Spleen (tissue), 13 donors: ENCODE measurements at places on chromosomes 7 and 10. TPM values are rescaled to one million over a fixed set of nuclear protein-coding genes. Genes with fewer than 3 reads are reported as not detected.

The EN2 gene
- 0.04 TPM for polyA plus RNA-seq

The SPDYE6 gene
- polyA plus RNA-seq, result not detected

The ZMIZ1 gene
- polyA plus RNA-seq, result 11.8 TPM

The NEUROD6 gene
- not detected for polyA plus RNA-seq

The LEP gene
- polyA plus RNA-seq, result 0.13 TPM

The EPDR1 gene
- polyA plus RNA-seq, result 2.3 TPM

The SPDYE1 gene
- polyA plus RNA-seq, result not detected

The ITGA8 gene
- 1.7 TPM for polyA plus RNA-seq

The NSUN6 gene
- polyA plus RNA-seq, result 10.9 TPM

The ASAH2 gene
- 0.06 TPM for polyA plus RNA-seq

The TRIL gene
- polyA plus RNA-seq, result 0.96 TPM

The SPDYE8 gene
- not detected for polyA plus RNA-seq

The PPP1R17 gene
- polyA plus RNA-seq, result 0.35 TPM

The TSPAN13 gene
- polyA plus RNA-seq, result 53.0 TPM

The GRK5 gene
- polyA plus RNA-seq, result 15.5 TPM

The HOXA9 gene
- polyA plus RNA-seq, result 0.48 TPM

The VIPR2 gene
- 0.48 TPM for polyA plus RNA-seq

The PIP4K2A gene
- 35.7 TPM for polyA plus RNA-seq

The PPP1R9A gene
- polyA plus RNA-seq, result 0.52 TPM

The RBM17 gene
- polyA plus RNA-seq, result 63.1 TPM

The PPP3CB gene
- 27.4 TPM for polyA plus RNA-seq

The LOXL4 gene
- 0.90 TPM for polyA plus RNA-seq

The ZNF239 gene
- 2.2 TPM for polyA plus RNA-seq

The FXYD4 gene
- polyA plus RNA-seq, result 0.20 TPM

The NXPH1 gene
- polyA plus RNA-seq, result not detected

The MKI67 gene
- 1.7 TPM for polyA plus RNA-seq

The FAM24A gene
- polyA plus RNA-seq, result not detected

The CCT6A gene
- 113 TPM for polyA plus RNA-seq

The GLI3 gene
- 0.24 TPM for polyA plus RNA-seq

The MRLN gene
- not detected for polyA plus RNA-seq

The MMP21 gene
- 0.12 TPM for polyA plus RNA-seq

The PNLIPRP3 gene
- polyA plus RNA-seq, result not detected

The SFRP4 gene
- 10.4 TPM for polyA plus RNA-seq

The FAM180A gene
- polyA plus RNA-seq, result 0.32 TPM

The VAX1 gene
- polyA plus RNA-seq, result not detected

The NRCAM gene
- 8.7 TPM for polyA plus RNA-seq

The NKX1-2 gene
- not detected for polyA plus RNA-seq

The ATOH7 gene
- polyA plus RNA-seq, result 0.08 TPM

The PON1 gene
- not detected for polyA plus RNA-seq

The ZNF425 gene
- 0.47 TPM for polyA plus RNA-seq

The ADCYAP1R1 gene
- 0.06 TPM for polyA plus RNA-seq

The MYOF gene
- polyA plus RNA-seq, result 1.5 TPM

The TRIM74 gene
- 0.74 TPM for polyA plus RNA-seq

The NAMPT gene
- 25.0 TPM for polyA plus RNA-seq

The HOXA6 gene
- not detected for polyA plus RNA-seq
